Activated T-helper 1 cell treated with Interleukin-2 at 50 U/mL for 16 hours (primary cell): ENCODE measurements at places on chromosomes 1 and 21.

GRCh38 chr1:228457396-228458176 lies 29.6 kb upstream of the RNF187 start:
- DNase-seq = peak; percentile 66

GRCh38 chr1:205191622-205192021 lies 19.9 kb downstream of the DSTYK start:
- no peak for DNase-seq

DNA sequence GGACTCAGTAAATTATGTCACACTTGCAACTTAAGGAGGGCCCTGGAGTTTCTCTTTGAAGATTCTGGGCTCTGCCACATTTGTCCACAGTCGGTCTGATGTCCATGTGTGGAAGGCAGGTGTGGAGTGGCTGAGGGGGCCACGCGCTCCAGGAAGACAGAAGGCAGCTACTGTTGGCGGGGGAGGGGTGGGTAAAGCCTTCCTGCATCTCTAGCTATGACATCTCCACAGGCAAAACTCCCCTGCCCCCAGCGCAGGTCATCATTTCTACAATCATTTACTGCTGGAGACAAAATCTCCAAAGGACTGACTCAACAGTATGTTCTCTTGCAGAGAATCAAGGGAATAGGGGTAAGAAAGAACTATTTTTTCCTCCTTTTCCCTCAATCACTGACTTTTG lies 11.4 kb upstream of the TSPEAR start:
- no peak for DNase-seq

DNA sequence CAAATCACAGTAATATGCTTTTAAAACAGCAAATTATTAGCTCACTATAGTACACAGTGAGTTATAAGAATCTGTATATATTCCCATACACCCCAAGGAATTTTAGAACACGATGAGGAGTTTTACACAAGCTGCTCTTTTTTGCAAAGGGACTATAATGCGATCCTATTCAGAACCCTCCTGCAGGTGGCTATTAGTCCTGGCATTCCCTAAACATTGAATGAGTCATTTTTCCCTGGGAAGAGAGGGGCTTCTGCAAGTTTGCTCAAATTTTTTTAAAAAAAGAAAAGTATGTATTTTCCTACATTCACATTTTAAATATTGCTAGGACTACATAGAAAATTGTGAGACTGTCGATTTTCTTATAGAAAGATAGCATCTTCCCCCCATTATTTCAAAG lies 106.3 kb downstream of the COL11A1 start:
- DNase-seq = no peak

DNA sequence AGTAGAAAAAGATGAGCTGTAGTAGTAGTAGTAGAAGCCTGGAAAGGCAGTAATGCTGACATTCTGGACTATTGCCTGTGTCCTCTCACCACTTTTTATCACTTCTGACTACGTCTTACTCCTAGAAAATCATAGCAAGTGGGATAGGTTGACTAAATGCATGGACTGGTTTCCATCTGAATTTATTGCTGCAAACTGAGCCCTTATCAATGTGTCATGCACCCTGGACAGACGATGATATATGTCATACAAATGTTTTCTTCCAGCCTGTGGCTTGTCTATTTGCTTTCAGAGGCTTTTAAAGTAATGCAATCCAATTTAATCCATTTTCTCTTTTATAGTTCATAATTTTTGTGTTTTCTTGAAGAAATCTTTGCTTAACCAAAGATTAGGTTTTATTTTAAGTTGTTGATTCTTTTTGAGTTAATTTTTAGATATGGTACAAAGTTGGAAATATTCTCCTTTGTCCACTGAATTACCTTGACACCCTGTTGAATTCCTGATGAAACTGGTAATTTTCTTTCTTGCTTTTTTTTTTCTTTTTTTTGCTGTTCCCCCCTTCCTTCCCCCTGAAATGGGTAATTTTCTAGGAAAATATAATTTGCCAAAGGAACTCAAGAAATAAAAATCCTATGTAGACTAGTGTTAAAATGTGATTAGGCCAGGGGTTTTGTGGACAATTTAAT lies 47.1 kb downstream of the PHACTR4 start:
- DNase-seq = no peak

DNA sequence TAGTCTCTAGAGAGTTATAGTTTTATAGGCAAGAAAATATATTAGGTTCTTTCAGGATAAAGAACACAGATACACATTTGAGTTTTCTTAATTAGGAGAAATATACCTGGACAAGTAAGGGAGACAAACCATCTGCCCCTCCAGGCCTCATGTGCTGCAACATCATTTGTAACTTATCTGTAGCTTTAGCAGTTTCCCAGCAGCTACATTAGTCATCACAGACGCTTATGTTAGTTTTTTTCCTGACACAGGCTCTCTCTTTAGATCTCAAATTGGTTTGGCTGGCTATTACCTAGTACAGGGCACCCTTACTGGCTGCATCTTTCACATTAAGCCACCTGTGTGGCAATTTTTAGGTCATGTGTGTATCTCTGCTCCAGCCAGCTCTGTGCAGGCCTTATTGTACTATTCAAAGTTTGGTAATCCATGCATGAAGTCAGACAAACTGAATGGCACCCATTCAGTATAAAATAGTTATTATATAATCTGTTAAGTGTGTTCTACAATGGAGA lies 25.9 kb downstream of the GNPAT start:
- DNase-seq = no peak

GRCh38 chr1:206040328-206040727 lies 12.6 kb upstream of the RHEX start:
- DNase-seq = no peak

- DNase-seq = no peak
Measured at GRCh38 chr1:59078070-59078800, 218.7 kb upstream of the FGGY start.

- no peak for DNase-seq
Measured at GRCh38 chr1:199163670-199164069, 524.8 kb downstream of the PTPRC start.

- DNase-seq = no peak
Measured at GRCh38 chr1:82598812-82599211, 798.1 kb downstream of the ADGRL2 start.

DNA sequence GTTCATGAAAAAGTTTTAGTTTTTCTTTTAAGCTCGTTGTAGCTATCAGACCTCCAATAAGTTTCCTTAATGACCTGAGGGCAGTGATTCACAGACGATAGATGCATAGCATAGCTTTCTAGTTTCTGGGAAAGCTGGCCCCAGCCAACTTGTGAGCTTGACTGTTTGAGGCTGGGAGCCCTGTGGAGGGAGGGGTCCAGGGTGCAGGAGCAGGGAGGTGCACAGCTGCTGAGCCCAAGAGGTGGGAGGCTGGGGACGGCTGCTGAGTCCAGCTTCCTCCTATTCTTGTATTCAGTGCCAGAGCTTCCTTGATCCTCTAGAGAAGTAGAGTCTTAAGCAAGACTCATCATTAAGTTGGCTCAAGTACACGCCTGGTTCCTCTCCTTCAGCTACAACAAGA lies 11.0 kb upstream of the AVPR1B start:
- DNase-seq = no peak

- no peak for DNase-seq
Measured at GRCh38 chr1:47948126-47948525, 49.1 kb downstream of the TRABD2B start.

DNA sequence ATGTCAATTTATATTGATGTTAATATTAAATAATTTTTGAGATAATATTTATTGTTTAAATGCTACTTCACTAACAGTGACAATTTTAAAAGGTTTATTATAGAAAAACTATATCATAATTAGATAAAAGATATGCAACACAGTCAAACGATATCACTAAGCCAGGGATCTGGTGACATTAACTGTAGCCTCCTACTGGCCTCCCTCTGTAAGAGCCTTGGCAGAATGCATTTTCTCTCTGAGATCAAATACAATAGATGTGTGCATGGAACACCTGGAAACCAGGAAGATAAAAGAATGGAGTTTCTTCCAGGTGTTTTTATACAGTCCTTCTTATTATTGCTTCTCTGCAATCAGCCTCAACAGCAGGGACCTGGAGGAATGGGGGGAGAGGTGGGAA lies 1762.1 kb downstream of the BRINP3 start:
- no peak for DNase-seq

DNA sequence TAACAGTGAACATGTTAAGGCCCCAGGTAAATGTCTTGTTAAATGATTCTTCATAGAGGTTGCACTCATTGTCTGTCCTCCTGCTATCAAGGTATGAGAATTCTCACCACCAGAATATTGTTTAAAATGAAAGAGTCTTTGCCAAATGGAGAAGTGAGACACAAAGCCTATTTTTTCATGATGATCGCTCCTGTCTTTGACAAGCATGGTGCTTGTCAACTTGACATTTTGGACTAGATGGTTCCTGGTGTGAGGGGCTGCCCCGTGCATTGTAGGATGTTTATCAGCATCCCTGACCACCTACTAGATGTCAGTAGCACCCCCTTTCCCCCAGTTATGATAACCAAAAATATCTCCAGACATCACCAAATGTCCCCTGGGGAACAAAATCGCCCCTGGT lies 65.6 kb downstream of the MDM4 start:
- DNase-seq = no peak

GRCh38 chr1:177360791-177361190 lies 190.0 kb downstream of the BRINP2 start:
- no peak for DNase-seq
